ENCODE measurements at places on chromosomes 11 and 22.

DNA sequence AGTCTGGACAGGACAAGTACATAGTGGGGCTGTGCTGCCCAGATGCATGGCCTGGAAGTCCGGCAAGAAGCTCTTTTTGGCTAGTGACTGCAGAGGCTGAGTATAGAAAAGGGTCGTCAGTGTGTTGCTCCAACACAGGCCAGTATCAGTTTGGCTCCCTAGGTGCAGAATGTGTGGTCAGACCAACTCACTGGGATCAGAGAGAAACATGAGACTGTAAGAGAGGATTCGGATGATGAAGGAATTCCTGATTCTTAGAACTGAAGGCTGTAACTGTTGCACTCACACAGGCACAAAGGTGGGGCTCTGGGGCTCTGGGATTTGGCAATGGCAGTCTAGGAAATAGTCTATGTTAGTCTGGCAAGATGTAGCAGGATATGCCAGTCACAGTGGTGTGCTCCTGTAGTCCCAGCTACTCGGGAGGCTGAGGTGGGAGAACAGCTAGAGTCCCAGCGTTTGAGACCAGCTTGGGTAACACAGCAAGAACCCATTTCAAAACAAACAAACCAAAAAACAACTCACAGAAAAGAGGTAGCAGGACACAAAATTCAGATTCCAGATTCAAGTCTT is 11.1 kb upstream of the UPB1 start:
- DNase-seq = no peak

DNA sequence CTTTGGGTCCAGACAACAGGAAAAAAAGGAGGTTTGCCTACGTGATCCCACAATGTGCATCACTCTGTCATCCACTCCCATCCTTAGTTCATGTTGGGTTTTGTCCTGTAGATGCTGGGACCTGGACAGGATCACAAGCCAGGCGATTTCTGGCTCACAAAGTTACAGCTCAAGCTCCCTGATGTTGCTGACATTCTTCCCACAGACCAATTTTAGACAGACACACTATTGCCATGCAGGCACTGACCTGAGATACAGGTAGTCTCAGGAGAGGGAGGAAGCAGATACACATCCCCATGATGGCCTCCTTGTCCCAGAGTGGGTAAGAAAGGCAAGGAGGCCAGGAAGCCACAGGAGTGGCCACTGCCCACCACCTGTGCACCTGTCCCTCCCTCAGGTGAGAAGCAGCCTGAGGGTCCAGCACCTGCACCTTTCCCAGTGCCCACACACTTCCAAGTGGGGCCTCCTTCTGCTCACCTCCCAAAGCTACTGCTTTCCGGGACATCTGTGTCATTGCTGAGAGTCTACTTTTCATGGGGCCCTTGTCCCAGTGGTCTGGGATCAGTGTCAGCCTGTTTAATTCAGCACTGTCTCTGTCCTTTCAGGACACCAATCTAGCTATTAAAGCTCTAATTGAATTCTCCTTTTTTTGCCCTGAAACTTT is 52.0 kb upstream of the TOP3B start:
- DNase-seq = no peak

- no peak for DNase-seq
Observed at GRCh38 chr11:15034687-15035267, 38.6 kb upstream of the CALCB start.

GRCh38 chr22:25741692-25742626 is at the start of gene MYO18B:
TSS of gene MYO18B (plus strand) at chr22:25742188. CDS start at chr22:25761093, 18,905 bp downstream.
- DNase-seq = no peak
